ENCODE measurements at places on chromosomes 13 and 19.

DNA sequence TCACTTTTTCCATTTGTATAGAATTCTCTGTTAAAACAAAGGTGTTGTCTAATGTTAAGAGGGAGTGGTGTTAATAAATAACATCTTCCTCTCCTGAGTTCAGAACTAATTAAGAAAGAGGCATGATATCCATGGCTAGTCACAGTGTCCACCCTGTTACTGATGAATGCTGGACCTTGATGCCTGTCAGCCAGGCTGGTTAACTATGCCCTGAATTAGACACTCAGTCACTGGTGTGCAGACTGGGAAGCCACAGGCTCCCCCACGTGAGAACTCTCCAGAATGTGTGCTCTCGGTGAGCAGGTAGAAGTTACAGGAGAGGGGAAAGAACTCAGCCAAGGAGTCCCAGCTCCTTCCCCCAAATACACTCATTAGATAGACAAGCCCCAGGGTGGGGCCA, 56.1 kb upstream of the RNF113B start:
- no peak for DNase-seq

- no peak for DNase-seq
Observed at GRCh38 chr13:31944262-31945160, 87.1 kb upstream of the FRY start.

- no peak for DNase-seq
Observed at GRCh38 chr19:18093439-18094161, 4.0 kb upstream of the MAST3 start.

DNA sequence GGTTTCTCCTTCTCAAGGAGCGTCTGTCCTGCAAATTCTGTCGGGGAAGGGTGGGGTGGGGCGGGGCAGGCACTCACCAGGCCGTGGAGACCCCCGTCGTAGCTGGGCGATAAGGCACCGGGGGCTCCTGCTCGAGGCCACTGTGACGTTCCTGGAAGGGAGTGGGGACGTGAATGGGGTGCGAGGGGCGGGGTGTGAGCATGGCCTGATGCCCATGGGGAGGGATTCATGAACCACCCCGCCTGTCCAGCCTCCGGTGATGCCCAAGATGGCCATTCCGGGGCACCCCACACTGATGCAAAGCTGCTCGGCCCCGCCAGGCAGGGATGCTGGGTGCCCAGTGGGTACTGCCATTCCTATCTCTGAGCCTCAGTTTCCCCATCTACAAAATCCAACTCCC, 14.4 kb upstream of the UQCR11 start:
- no peak for DNase-seq

- no peak for DNase-seq
Observed at GRCh38 chr13:88063741-88064140, 392.6 kb downstream of the SLITRK5 start.

DNA sequence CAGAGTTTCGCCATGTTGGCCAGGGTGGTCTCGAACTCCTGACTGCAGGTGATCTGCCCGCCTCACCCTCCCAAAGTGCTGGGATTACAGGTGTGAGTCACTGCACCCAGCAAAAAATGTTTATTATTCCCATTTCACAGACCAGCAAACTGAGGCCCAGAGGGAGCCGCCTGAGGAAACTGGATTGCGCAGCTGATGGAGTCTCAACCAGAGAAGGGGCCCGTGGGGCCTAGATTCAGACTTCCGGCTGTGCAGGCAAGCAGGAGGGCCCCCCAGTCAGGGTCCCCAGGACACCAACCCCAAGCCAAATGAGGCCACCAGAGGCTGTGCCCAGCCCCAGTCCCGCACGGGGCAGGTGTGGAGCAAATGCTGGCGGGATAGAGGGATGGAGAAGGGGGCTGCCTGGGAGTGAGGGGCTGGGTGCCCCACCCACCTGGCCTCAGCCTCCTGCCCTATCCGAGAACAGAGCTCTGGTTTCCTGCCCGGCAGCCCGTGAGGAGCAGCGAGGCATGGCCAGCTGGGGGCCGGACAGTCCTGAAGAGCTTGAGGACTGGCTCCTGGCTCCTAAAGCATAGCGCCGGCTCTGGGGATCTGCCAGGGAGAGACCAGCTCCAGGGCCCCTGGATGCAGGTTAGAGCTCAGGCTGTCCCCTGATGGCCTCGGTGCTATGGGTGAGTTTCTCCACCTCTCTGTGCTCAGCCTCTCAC, 22.0 kb downstream of the MISP start:
- no peak for DNase-seq

DNA sequence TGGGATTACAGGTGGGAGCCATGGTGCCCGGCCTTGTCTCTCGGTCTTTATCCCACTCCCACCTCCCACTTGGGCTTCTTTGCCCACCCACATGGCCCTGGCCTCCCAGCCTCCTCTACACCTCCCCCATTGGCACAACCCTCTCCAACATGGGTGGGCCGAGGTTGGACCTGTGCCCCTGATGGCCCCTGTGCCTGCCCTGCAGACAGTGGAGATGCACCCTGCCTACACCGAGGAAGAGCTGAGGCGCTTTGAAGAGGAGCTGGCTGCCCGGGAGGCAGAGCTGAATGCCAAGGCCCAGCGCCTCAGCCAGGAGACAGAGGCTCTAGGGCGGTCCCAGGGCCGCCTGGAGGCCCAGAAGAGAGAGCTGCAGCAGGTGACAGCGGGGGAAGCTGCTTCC, 12.6 kb upstream of the DHDH start:
- no peak for DNase-seq

- DNase-seq = no peak
Observed at GRCh38 chr13:66076417-66076816, 1153.7 kb downstream of the PCDH9 start.

DNA sequence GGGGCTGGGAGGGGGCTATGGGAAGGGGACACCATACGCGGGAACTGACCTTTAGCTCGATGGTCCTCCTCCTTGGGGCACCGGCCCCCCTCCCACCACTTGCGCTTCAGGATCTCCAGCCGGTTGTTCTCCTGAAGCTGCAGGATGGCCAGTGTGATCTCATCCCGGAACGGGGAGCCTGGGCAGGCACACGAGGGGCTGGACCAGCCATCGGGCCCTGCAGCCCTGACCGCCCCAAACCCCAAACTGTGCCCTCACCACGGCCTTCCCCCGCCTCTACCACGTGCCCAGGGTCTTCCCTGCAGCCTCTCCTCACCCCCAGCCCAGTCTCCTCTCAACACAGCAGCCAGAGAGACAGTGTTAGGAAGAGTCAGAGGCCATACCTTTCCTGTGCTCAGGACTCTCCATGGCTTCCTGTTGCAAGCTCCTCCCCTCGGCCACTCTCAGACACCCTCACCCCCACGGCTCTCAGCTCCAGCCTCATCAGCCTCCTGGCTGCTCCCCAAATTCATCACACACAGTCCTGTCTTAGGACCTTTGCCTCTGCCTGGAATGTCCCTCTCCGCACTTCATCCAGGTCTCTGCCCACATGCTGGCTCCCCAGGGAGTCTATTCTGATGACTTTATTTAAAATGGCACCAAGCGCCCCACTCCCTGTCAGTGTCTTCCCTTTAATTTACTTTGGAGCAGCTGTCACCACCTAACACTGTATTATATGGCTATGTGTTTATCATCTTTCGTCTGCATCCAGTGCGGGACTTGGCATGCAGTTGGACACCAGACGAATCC, 9.7 kb upstream of the ATP1A3 start:
- no peak for DNase-seq

GRCh38 chr13:26061947-26062346, 10.1 kb upstream of the SHISA2 start:
- DNase-seq = no peak

DNA sequence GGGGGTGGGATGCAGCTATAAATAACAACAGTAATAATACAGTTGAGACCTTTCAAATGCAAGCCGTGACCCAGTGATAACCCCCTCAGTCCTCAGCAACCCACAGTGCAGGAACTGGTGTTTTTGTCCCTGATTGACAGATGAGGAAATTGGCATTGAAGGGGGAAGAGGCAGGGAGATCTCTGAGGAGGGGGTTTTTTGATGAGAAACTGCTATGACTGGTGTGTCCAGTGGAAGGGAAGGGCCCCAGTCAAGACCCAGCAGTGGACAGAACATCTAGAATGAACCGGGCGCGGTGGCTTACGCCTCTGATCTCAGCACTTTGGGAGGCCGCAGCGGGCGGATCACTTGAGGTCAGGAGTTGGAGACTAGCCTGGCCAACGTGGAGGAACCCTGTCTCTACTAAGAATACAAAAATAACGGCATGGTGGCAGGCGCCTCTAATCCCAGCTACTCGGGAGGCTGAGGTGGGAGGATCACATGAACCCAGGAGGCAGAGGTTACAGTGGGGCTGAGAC, 1.9 kb downstream of the MAP1S start:
- DNase-seq = no peak

- DNase-seq = no peak
Observed at GRCh38 chr19:39177110-39177699, 19.6 kb upstream of the NCCRP1 start.

DNA sequence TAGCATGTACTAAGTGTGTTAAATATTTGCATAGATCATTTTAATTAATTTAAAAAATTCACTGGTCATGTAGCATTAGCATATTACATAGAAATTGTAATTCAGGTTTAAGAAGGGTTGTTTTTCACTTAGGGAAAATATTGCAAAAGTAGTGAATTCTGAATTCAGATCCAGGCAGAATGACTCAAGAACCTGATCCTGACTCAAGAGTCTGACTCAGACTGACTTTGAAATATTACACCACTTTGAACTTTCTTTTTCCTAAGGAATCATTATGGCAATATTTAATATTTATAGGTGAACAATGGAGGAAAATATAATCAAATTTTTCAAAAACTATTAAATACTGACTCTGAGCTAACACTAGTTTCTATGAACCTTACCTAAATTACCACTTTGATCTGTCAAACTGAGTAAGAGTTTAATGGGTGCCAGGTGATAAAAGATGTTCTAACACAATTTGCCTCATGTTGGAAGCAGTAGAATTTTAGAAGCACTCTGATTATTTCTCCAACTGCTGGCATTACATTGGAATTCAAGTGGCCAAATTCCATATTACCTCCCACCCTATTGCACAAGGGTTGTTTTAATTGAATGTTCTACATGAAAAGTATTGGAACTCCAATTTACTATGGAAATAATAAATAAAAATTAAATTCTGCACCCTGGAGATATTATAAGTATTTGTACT, 261.6 kb downstream of the SLITRK1 start:
- no peak for DNase-seq

GRCh38 chr19:46181388-46181779, 33.3 kb downstream of the IGFL2 start:
- no peak for DNase-seq

- DNase-seq = peak; percentile 21
Observed at GRCh38 chr19:8445488-8446001, 770 bp downstream of the HNRNPM start.

GRCh38 chr19:13869281-13869680, 7.7 kb upstream of the NANOS3 start:
- no peak for DNase-seq

GRCh38 chr19:55302318-55302703, 18.5 kb downstream of the BRSK1 start:
- no peak for DNase-seq

- peak; percentile 19 for DNase-seq
Observed at GRCh38 chr19:16660763-16661479, at the start of gene TMEM38A. Gene TMEM38A, plus strand, starts transcription at chr19:16661139. Its CDS starts 79 bp downstream, at chr19:16661218.

Measured in substantia nigra (tissue), 51 donors.